ENCODE measurements at places on chromosomes 7 and 10.
A peak's percentile ranks its signal among the peaks of the same experiment; 100 is the strongest.

GRCh38 chr10:15176269-15176668 lies 7.8 kb upstream of the NMT2 start:
- DNase-seq, result no peak

- DNase-seq, result no peak
Observed at GRCh38 chr7:71504697-71505441, 372.9 kb downstream of the GALNT17 start.

GRCh38 chr10:100655760-100656421 lies 89.5 kb upstream of the PAX2 start:
- DNase-seq, result no peak

DNA sequence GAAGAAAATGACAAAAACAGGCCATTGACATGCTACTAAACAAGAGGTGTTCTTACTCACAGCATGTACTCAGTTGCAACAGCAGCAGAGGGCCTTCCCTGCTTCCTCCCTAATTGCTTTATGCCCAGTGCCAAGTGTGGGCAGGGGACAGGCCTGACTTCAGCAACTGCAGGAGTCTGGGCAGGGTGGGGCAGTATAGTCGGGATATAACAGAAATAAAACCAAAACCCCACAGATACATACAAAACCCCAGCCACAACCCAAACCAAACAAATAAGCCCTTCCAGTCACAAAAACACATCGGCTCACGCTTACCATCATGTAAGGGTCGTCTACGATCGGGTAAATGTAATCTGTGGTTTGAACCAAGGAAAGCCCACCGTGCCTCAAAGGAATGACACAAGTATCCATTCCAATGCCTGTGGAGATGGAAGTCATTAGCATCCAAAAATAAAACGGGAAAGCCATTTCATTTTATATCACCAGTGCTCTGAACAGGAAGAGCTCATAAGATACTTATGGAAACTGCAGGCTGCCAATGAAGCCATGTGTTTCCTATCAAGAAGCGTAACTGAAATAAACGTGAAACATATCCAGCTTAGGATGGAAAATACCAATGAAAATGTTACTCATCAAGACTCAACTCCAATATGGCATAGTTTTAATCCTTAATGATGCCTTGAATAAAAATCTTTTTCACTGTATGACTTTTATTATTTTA lies 9.5 kb downstream of the SEPHS1 start:
- DNase-seq, result no peak

DNA sequence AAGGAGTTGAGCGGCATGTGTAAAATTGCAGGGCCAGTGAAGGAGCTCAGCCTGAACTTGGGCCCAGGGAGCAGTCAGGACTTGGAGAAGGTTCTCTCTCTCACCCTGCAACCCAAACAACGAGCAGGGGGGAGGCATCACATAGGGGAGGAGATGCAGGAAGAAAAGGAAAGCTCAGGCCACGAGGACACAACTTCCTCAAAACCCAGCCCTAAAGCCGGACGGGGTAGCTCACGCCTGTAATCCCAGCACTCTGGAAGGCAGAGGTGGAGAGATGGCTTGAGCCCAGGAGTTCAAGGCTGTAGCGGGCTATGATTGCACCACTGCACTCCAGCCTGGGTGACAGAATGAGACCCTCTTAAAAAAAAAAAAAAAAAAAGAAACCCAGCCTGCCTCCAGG lies 629.1 kb downstream of the PARD3 start:
- DNase-seq, result no peak

DNA sequence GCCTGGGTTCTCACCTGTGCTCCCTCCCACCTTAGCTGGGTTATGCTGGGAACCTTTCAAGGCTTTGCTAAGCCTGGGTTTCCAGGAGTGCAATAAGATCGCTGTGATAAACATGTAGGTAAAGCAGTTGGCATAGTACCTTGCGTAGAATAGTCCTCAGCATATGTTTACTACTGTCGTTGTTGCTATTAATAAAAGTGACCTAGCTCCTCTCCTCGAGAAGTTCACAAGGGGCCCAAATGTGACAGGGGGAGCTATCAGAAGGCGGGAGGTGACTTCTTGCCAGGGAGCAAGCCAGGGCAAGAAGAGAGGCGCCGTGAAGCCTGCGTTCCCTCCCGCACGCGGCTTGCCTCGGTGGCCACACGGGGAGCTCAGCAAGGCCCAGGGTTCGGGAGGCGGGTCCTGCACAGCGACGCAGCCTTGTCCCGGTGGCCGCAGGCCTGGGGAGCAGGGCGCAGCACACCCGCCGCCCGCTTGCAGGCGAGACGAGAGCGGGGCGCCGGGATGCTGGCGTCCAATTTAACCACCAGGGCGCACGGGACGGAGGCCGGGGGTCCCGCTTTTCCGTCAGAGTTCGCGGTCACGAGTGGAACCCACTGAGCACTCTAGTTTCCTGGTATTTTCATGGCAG lies 106.2 kb downstream of the SNX10 start:
- DNase-seq, result no peak

DNA sequence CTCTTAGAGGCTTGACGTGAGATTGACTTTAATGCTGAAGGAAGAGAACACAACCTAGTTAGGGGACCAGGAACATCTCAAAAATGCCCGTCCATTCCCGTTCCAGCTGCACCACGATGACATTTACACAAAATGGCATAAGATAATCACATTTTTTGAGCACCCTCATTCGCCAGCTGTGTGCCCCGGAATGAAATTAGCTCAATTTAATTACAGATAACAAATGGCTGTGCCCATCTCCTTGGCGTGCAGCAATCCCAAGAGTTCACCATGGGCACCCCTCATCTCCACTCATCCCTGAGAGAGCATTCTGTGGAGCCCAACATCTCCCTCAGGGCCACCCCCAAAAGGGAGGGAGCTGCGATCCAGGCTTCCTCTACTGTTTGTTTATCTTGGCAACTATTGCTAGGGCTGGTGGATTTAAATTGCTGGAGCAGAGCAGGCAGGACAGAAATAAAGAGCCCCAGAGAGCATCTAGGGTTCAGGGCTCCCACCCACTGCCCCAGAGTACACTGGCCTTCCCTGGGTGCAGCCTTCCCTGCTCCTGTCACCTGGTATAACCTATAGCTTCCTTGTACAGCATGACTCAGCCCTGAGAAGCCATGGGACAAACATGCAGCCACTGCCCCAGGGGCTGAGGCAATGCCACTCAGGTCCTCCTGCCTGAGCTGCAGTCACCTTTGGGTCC lies 263.5 kb downstream of the ZEB1 start:
- DNase-seq, result no peak

DNA sequence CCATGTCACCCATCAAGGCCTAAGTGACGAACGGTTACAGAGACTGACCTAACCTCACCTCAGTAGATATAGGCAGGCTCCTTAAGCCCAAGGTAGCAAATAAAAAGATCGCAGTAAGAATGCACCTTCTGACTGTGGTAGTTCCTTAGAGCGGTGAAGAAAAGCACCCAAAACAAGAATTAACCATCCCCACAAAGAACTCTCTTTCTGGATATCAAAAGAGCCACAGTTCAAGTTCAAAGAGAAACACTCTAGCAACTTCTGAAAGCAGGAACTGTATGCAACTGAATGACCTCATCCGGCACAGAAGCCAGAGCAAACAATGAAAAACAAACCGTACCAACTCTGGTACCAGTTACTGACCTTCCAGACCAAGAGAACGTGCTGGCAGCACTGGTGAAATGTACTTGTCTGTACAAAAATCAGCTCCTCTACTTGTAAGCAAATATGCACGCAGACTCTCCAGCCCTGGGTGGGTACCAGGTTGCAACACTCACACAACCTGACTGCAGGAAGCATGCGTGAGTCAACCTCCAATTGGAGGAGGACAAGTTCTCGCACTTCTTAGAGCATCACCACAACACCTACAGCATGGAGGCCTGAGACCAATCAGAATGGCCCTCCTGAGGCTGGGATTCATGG lies 202.7 kb downstream of the FAM107B start:
- peak; percentile 90 for DNase-seq

DNA sequence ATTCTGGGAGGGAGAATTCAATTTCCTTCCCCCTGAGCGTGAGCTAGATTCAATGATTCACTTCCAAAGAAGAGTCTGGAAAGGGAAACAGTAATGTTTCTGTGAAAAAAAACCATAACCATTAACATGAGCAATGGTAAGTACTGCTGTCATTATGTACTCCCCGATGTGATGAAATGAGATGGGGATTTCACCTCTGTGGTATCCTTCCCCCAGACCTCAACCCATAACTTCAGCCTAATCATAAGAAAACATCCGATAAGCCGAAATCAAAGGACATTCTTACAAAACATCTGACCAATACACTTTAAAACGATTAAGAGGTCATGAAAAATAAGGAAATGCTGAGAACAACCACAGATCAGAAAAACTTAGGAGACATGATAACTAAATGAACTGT lies 27.2 kb downstream of the EZH2 start:
- DNase-seq, result peak; percentile 34

- no peak for DNase-seq
Observed at GRCh38 chr10:132592790-132593383, 55.3 kb downstream of the INPP5A start.

DNA sequence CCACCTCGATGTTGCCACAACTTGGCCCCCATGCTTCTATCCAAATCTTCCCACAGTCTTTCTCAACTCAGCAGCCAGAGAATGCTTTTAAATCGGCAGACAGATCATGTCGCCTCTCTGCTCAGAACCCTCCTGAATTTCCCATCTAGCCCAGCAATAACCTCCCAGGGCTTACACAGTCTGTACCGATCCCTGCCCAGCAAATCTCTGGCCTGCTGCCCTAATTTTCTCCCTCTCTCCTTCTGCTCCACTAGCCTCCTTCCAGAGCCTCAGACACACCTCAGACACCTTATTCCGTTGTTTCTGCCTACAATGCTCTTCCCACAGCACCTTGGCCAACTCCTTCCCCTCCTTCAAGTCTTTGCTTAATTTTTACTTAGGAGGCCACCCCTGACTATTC lies 32.3 kb downstream of the MDH2 start:
- no peak for DNase-seq

DNA sequence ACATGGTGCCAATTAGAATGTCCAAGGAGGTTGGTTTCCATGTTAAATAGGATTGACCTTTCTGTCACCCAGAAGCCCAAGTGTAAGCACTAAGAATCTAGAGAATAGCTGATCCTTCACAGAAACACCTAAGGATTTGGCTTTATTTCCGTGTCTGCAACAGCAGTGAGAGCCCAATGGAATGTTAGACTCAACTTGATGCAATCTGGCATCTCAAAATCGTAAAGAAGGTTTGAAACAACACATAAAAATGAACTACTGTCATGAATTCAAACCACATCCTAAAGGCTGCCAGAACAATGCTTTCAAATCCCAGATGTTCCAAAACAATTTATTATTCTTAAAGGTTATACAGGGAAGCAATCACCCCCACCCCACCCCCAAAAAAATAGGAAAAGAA lies 18.6 kb downstream of the PPP1R3C start:
- DNase-seq, result no peak
